H1 (cell line): ENCODE measurements at places on chromosomes 2 and 18. TPM values are rescaled to one million over a fixed set of nuclear protein-coding genes. Genes with fewer than 3 reads are reported as not detected.

NAT8 gene
- total RNA-seq: not detected in 2 replicates

DNA sequence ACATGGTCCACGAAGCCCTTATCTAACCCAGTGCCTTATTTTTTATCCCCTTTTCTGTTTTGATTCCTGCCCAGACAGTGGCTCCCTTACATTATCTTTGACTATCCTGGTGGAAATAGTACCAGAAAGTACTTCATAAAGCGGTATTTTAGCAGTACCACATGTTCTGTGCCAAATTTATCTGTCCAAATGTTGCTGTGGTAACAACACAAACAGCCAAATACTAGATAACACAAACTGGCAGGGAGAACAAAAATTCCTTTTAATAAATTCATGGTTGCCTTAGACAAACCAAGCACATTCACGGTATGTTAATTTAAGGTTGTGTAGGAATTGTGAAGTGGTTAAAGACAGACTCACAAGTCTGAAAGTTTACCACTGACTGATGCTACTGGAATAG is 187.9 kb upstream of the LHCGR start:
- H3K4me1 ChIP-seq: 0 out of 2 replicates have a peak, but pooled peaks cover 2% of the 10 kb centered on the region
- DNase-seq: no peak
- H3K36me3 ChIP-seq: no peaks in the 10 kb centered on the region
- H3K4me3 ChIP-seq: no peak overlapping the region

GRCh38 chr18:2889761-2890192 is 43.0 kb downstream of the EMILIN2 start:
- no peak overlapping the region for H3K27ac ChIP-seq
- no peak for DNase-seq
- H3K4me1 ChIP-seq: no peaks in the 10 kb centered on the region
- H3K4me3 ChIP-seq: no peak overlapping the region
- no peaks in the 10 kb centered on the region for H3K27me3 ChIP-seq
- H3K36me3 ChIP-seq: no peaks in the 10 kb centered on the region

DNA sequence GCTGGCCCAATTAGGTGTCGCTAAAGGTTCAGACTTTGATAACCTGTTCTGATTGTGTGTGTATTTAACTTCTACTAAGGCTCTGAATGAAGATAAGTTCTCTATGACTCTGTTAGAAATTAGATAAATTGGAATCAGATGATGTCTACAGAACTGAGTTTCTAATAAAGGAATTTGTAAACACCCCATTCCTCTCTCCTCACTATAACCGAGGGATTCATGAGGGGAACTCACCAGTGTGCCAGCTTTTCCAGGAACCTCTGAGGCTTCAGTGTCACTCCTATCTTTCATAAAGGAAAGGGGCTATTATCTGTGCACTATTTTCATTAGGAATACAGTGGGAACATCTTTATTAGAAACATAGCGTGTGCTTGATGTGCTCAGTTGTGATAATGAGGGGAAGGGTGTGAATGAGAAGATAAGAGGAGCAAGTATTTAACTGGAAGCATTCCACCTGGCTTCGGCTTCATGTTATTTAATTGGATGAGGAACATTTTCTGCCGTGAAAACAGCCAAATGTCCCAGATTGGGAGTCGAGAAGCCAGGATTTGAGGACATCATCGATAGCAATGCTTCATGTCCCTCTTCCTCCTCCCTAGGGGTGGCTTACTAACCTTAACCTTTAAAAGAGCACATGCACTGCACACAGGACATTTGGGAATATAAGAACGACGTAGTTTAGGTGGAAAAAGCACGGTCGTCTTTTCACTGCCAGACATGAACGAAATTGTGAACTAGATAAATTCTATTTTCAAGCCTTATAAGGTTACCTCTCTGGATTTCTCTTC is 84.8 kb upstream of the TCF4 start:
- no peak overlapping the region for H3K4me3 ChIP-seq
- H3K4me1 ChIP-seq: no peaks in the 10 kb centered on the region
- H3K36me3 ChIP-seq: no peaks in the 10 kb centered on the region

GRCh38 chr2:159982842-159983785 is 79.3 kb downstream of the PLA2R1 start:
- H3K27me3 ChIP-seq: no peaks in the 10 kb centered on the region
- no peak overlapping the region for H3K27ac ChIP-seq
- no peaks in the 10 kb centered on the region for H3K4me1 ChIP-seq

- H3K4me1 ChIP-seq: no peaks in the 10 kb centered on the region
- no peak for DNase-seq
- H3K27ac ChIP-seq: no peak overlapping the region
- no peak overlapping the region for H3K4me3 ChIP-seq
Observed at GRCh38 chr2:208937521-208937920, 486.3 kb upstream of the MAP2 start.

- no peaks in the 10 kb centered on the region for H3K36me3 ChIP-seq
- DNase-seq: no peak
- H3K4me1 ChIP-seq: no peaks in the 10 kb centered on the region
- H3K4me3 ChIP-seq: no peak overlapping the region
Observed at GRCh38 chr2:158690823-158691222, 104.3 kb upstream of the DAPL1 start.

DNA sequence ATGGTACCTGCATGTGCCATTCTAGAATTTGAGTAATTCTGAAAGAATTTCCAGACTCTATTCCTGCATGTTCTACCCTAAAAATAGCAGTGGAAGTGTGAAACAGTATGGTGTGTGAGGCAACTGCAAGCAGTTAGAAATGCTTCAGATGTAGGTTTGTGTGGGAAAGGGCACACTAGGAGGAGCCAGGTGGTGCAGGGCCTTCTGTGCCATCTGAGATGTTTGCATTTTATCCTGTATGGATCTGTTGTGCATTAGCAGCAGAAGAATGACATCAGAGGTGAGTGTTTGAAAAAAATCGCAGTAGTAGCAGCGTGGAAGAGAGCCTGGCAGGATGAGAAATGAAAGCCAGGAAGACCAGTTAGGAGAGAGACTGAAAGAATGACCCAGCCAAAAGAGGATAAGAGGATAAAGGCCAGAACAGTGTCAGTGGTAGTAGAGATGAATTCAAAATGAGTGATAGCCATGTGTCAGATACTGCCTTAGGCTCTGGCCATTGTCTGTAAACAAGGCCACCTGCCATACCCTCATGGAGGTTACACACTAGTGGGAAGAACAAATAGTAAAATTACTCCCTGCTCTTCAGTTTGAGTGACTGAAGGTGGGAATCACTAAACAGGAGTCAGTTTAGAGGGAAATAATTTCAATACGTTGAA is 142.2 kb downstream of the PKP4 start:
- peaks cover 5% of the 10 kb centered on the region for H3K4me1 ChIP-seq
- no peaks in the 10 kb centered on the region for H3K27me3 ChIP-seq
- no peaks in the 10 kb centered on the region for H3K36me3 ChIP-seq
- no peak overlapping the region for H3K27ac ChIP-seq

DNA sequence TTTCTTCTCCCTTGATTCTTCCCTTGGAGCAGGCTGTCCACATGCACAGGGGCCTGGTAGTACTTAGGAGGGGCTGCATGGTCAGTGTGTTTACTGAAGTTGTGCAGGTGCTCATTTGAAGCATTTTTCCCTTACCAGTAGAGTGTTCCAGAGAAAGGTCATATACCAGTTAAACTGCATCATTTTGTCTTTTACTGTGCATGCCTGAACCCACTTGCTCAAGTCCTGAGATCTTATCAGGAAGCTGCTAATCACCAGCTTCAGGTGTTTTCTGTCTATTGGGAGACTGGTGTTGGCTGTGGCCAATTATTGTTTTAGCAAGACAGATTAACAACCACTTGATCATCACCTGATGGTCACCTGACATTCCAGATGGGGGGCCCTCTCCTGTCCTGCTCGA is 676.6 kb downstream of the DPP10 start:
- no peaks in the 10 kb centered on the region for H3K36me3 ChIP-seq
- no peak overlapping the region for H3K27ac ChIP-seq
- no peak for DNase-seq
- H3K27me3 ChIP-seq: no peaks in the 10 kb centered on the region
- no peaks in the 10 kb centered on the region; the same call in 1 of the 2 replicates for H3K4me1 ChIP-seq
- no peak overlapping the region for H3K4me3 ChIP-seq
